ENCODE measurements at places on chromosomes 2 and 18.

GRCh38 chr2:51710222-51710621 is 678.3 kb upstream of the NRXN1 start:
- DNase-seq, result no peak

DNA sequence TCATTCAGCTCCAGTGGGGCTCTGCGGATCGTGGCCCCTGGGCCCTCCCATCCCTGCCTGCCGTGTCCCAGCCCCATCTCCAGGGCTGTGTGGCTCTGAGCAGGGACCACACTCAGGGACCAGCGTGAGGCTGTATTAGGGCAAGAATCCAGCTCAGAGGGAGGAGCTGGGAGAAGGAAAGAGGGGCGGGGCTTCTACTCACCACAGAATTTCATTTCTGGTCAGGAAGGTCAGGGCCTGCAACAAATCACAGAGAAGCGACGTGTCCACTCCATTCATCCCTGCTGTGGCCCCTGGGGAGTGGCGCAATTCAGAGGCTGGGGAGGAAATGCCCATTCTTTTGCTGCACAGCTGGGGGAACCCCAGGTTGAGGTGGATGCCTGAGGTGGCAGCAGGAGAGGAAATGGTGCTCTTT is 828 bp downstream of the CIB4 start:
- no peak for DNase-seq

DNA sequence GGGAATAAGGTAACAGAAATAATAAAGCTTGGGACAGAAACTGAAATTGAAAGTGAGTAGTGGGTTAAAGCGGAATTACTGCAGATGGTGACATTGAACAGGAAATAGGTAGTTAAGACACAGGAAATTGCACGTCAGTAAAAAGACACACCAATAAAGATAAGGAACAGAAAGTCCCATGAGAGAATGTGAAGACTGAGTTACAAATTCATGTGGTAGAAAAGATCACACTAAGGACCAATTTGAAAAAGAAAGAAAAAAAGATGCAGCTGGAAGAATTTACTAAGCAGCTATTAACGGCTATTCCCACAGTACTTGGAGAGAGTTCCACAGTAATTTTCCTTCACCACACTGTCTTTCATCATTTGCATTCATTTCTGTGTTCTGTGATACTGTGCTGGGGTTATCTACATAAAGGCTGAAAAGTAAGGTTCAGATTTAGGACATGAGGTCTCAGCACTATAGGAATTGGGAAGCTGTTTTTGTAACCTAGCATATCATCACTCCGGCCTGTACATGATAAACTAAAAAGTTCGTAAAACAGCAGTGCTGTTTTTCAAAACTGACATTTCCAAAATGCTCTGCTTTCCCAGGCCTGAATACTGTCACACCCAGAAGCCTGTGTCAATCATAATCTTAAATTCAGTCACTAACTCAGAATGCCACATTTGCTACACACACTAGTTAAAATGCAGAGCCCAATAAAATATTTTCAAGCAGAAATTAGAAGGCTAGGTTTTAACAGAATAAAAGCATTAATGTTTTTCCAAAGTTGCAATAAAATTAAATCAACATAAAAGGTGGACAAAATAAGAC is 42.9 kb downstream of the SRBD1 start:
- DNase-seq, result no peak

DNA sequence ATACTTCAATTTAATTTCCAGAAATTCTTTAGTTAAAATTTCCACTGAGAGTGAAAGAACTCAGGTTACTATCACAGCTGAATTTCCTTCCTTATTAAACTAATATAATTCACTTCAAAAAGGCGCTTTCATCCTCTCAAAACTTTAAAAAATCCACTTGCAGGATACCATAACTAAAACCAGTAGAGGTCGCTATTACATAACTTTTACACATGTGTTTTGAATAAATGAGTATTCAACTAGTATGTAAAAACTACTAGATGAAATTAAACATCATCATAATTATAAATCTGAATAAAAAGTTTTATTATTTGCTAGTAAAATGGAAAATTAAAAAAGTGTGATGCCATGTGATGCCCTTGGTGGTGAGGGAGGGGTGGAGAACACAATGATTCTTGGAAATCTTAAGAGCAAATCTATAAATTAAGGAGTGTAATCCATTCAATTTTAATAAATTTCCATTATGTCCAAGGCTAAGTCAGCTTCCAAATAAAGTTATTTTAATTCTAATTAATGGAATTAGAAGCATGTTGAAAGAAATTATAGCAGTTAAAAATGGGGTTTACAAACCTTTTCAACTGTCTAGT is 61.4 kb downstream of the SOS1 start:
- DNase-seq, result no peak

DNA sequence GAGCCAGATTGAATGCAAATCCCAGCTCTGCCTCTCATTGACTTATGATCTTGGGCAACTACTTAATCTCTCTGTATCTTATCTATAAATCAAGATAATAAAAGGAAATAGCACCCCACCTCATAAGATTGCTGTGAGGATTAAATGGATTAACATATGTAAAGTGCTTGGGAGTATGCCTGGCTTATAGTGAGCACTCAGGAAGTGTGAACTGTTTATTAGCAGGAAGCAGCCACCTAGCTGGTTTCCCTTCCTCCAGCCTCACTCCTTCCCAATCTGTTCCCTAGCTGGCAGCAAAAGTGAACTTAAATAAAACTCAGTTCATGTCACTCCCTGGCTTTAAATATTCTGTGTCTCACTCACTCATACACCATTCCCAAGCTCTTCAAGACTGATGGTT is 526.6 kb upstream of the PKDCC start:
- no peak for DNase-seq

- no peak for DNase-seq
Measured at GRCh38 chr2:15832849-15833680, 107.3 kb upstream of the MYCN start.
